ENCODE measurements at places on chromosomes 4 and X. TPM values are rescaled to one million over a fixed set of nuclear protein-coding genes. Genes with fewer than 3 reads are reported as not detected.

PNMA5 gene
- total RNA-seq, result not detected

FAT1 gene
- total RNA-seq, result 61.8 TPM

DNA sequence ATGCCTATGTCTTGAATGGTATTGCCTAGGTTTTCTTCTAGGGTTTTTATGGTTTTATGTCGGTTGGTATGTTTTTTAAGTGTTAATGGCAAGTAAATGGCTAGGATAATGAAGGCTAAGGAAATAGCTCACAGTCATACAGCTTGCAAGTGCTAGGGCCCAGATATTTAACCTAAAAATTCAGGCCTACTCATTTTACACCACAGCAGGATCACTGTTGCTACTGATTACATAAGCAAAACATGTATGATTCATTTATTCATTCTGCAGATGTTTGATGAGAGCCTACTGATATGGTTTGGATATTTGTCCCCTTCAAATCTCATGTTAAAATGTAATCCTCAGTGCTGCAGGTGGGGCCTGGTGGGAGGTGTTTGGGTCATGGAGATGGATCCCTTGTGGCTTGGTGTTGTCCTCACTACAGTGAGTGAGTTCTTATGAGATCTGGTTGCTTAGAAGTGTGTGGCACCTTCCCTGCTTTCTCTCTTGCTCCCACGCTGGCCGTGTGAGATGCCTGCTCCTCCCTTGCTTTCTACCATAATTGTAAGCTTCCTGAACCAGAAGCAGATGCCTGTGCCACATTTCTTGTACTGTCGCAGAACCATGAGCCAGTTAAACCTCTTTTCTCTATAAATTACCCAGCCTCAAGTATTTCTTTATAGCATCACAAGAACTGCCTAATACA, 175.5 kb downstream of the MAPK10 start:
- no peak for DNase-seq

GRCh38 chr4:2950221-2950989, 12.8 kb downstream of the NOP14 start:
- no peak for DNase-seq

- peak; percentile 53 for DNase-seq
Measured at GRCh38 chr4:6548201-6548881, 26.6 kb upstream of the MAN2B2 start.

DNA sequence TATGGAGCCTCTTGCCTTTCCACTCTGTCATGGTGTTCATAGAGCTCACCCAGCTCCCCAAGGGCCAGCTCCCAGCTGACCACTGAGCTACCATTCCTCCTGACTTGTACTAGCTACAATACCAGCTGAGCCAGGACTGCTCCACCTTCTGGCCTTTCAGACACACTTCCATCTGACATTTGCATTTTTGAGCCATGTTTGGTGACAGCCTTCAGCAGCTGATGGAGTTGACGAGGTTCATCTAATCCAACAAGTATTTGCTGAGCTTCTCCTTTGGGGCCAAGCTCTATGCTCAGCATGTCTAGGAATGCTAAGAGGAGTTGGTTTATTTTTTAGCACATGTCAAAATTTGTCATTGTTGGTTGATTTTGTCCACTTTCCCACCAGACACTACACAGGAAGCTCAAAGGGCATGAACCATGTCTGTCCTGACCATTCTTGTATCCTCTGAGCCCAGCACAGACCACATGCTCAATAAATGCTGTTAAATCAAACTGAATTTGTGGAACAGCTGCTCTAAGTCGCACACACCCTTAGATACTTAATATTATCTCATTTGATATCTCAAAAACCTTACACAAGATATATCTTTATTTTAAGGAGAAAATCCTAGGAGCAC, 142.6 kb upstream of the PPARGC1A start:
- DNase-seq, result no peak

- no peak for DNase-seq
Measured at GRCh38 chrX:84118315-84118714, 69.7 kb downstream of the RPS6KA6 start.
